ENCODE measurements at places on chromosomes 1 and 21.

DNA sequence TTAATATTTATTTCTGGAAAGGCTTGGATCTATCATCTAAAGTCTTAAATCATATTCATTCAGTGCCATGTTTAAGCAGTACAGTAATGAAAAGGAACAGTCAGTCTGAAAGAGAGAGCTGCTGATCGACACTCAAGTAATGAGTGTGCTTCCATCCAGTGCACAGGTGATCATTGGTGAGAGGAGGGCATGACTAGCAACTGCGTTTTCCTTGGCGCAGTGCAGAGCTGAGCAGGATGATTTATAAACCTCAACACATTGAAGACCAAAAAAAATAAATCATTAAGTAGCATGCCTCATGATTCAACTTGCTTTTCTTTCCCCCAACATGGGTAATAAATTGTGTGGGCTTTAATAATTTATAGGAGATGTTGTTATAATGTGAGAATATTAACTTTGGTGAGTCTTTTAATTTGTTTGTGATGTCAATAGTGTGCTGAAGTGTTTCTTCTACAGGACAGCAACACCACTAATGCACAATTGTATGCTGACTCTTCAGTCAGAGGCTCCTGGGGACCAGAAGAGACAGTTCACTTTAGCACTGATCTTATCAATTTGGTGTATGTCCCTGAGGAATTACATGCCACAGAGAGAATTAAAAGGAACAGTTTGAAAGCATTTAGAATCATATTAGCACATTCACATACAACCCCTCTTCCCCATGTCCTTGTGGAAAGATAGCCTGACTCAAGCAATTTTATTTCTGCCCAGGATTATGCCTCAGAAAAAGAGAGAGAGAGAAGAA, 199.7 kb upstream of the ADGRL2 start:
- no peak for DNase-seq

DNA sequence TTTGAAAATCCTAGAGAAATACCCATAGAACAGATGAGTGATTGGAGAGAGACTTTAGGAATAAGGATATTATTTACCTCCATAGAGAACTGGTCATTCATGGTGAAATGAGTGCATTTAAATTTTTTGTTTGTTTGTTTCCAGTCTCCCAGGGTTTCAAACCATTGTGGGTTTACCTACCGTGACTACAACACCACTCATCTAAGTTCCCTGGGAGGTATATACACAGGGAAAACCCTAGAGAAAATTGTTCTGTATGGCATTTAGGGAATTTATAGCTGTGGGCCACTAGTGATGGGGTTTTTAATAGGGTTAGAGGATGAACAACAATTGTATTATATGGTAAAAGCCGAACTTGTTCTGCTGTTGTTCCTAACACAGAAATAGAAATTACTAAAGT, 109.2 kb downstream of the USP25 start:
- DNase-seq, result no peak

- no peak for DNase-seq
Observed at GRCh38 chr21:26281506-26281905, 110.9 kb upstream of the APP start.

DNA sequence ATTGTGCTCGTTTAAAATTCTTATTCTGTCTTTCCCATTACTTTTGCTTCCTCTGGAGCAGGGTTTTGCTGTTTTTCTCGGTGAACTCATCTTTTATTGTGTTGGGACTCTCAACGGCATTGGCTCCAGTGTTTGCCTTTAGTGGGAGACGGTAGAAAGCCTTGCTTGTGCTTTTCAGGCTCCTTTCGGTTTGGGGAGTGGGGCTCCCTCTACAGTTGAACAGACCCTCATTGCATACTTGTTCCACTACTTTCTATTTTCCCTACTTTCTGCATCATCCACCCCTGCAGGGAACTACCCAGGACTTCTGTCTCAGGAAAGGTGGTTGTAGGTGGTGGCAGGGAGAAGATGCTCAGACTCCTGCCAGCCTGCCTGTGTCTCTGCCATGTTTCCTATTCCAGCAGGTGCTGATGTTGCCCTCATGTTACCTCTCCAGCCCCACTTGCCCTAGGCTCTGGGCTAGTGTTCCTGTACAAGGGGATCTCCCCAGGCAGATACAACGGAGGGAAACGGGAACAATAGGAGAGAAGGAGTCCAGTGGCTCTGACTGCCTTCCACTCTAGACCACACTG, 68.5 kb upstream of the ZBTB18 start:
- DNase-seq, result no peak

- no peak for DNase-seq
Observed at GRCh38 chr1:42504535-42505128, 41.5 kb downstream of the CCDC30 start.

DNA sequence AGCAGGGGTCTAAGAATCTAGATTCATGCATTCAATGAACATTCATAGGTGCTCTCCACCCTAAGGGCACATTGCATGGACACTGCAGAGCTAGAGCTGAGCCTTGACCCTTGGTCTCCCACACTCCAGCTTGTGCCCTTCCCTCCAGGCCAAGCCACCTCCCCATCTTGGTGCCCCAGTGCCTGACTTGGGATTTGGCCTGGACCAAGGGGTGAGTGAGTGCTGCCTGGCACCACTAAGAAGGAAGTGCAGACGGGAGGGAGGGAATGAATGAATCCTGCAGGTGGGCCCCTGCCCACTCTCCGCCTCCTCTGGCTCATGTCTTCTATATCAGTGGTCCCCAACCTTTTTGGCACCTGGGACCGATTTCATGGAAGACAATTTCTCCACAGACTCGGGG, 146.7 kb downstream of the TRABD2B start:
- no peak for DNase-seq

DNA sequence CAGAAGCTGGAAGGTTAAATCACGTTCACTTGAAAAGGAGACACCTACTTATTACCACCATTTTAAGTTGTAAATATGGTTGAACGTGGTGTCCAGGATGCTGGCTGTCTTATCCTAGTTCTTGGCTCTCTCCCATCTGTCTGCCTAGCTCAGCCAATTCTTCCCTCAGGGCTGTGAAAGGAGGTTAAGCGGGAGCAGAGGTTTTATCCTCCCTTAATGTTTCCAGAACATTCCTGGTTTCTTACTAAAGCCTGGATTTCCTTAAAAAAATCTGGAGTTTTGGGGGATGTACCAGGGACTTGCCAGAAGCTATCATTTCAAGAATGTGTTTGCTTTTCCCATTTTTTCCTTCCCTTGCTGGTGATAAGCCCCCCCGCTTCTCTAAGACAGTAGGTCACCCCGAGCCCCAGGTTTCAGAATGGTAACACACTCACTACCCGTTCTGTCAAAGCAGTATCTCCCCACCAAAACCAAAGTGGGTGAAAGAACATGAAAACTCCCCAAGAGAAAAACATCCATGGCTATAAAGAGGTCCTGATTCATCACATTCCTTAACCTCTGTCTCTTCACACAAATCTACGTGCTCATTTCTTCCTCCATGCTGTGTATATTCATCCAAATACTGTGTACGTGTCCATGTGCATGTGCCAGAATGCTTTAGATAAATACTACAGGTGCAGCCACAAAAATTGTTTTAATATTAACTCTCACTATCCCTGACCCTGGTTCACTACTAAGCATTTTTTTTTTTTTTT, 114.7 kb downstream of the MAP3K21 start:
- DNase-seq, result no peak

DNA sequence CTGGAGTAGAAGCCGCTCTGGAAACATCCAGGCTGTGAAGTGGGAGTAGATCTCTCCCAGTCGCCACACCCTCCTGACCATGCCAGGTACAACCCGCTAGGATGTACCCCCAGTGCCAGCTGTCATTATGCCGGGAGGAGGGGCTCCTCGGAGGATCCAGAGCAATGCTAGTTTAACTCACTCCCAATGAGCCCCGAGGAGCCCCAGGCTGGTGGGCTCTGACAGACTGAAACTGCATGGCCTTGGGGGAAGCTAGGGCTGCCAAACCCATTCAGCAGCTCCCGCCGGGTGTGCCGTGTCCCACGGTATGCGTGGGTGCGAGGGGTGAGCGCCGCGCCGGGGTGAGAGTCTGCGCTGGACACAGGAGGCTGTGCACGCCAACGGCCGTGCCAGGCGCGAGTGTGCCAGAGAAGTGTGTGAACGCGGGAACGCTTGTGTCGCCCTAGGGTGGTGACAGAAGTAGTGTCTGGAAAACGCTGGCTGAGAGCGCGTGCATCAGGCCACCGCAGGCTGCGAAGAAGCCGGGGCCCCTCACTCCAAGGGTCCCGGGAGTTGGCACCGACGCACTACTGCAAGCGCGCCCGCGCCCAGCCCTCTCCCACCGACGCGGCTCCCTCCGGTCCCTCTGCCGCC, 177.1 kb upstream of the EDN2 start:
- DNase-seq, result peak; percentile 17

DNA sequence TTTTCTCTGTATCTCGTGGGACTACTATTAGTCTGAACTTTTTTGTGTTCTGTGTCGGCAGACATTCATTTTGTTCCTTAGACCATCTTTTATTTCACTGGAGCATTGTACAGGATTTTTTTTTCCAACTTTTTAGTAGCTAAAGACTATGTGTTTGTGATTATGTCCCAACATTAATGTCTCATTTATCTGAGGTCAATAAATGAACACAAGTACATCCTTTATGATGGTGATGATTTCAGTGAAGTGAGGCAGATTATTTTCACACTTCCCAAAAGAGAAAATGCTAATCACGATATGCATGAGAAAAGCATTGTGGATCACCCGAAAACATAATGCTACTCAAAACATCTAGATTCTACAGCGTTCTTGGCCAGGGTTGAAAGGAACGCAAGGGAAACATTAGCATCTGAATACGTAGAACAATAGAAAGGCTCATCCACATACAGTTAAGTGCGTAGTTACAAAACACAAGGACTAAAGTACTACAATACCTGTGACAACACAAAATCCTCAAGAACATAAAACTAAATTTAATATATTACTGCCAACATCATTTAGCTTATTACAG, 981.7 kb upstream of the NCAM2 start:
- DNase-seq, result no peak

GRCh38 chr1:198086051-198086745, 70.6 kb upstream of the NEK7 start:
- no peak for DNase-seq

- DNase-seq, result no peak
Observed at GRCh38 chr1:54813485-54814125, 12.5 kb upstream of the TTC22 start.
